ENCODE measurements at places on chromosomes 2 and 18.

GRCh38 chr2:237361194-237362004 lies 52.6 kb downstream of the COL6A3 start:
- no peak for DNase-seq

- no peak for DNase-seq
Measured at GRCh38 chr2:101821059-101821805, 123.7 kb downstream of the MAP4K4 start.

GRCh38 chr2:37689751-37690150 lies 18.3 kb upstream of the CDC42EP3 start:
- DNase-seq: no peak

GRCh38 chr2:60046529-60046928 lies 506.9 kb downstream of the BCL11A start:
- DNase-seq: no peak

DNA sequence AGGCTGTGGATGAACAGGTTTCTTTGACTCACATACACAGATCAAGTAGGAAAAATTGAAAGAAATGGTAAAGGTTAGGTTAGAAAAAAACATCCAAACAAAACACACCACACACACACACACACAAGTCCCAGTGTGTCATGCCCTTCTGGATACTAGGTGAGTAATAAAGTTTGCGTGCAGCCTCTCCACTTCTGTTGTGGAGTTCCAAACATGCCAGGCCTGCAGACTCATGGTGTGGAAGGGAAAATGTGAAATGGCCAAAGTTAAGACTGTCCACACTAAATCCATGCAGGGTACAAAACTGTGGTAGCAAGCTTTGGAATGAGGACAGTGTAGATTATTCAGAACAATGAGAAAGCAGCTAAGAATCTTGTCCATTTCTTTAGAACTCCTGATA lies 114.6 kb downstream of the IKZF2 start:
- no peak for DNase-seq

DNA sequence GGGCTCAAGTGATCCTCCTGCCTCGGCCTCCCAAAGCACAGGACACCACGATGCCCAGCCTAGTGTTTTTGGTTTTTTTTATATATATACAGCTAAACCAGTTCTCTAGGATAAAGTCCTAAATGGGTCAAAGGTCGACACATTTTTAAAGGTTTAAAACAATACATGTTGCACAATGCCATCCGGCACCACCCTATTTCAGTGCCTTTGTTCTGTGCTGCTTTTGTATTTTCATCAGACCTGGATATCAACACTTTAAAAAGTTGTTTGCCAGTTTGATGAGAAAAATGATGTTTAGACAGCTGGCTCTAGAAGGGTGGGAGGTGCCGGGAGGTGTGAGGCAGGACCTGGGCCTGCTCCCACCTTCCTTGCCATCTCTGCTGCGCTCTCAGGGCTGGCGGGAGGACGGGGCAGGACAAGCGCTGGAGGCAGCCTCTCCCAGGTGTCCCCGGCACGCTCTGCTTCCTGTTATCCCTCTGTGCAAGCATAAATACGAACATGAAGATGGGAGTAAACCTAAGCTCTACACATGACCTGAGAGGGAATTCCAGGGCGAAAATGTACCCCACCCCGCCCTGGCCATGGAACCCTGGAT lies 103.7 kb downstream of the HS6ST1 start:
- DNase-seq: no peak

All from AML-193 (cell line).